ENCODE measurements at places on chromosomes 2 and 18. TPM values are rescaled to one million over a fixed set of nuclear protein-coding genes. Genes with fewer than 3 reads are reported as not detected.

TMEM17 gene
- total RNA-seq: 2.6 TPM

CTIF gene
- 32.4 TPM for total RNA-seq

CNDP2 gene
- 96.6 TPM for total RNA-seq

CREB1 gene
- total RNA-seq: 27.8 TPM

RGPD4 gene
- not detected for total RNA-seq

SLC9A2 gene
- not detected for total RNA-seq

PSTPIP2 gene
- 4.4 TPM for total RNA-seq

SNTG2 gene
- total RNA-seq: not detected

SLC38A11 gene
- total RNA-seq: 0.57 TPM

ANKRD30B gene
- 0.88 TPM for total RNA-seq

NOL4 gene
- total RNA-seq: not detected

SLC8A1 gene
- 10.1 TPM for total RNA-seq

SPATA3 gene
- not detected for total RNA-seq

CROCC2 gene
- not detected for total RNA-seq

CDK5R2 gene
- not detected for total RNA-seq

GPR45 gene
- total RNA-seq: 0.22 TPM

NETO1 gene
- total RNA-seq: 0.72 TPM

PPP1R1C gene
- not detected for total RNA-seq

COL4A3 gene
- total RNA-seq: under 0.01 TPM

THOC1 gene
- total RNA-seq: 49.2 TPM

FLACC1 gene
- 1.4 TPM for total RNA-seq

ACMSD gene
- not detected for total RNA-seq

ANKRD29 gene
- total RNA-seq: 0.22 TPM

MARCHF4 gene
- 8.7 TPM for total RNA-seq

ALLC gene
- total RNA-seq: not detected
